ENCODE measurements at places on chromosomes 12 and 14.

GRCh38 chr12:107656302-107656701 is 29.3 kb upstream of the PWP1 start:
- no peak for DNase-seq

GRCh38 chr12:95701722-95702418 is 88.7 kb downstream of the NTN4 start:
- DNase-seq: no peak

DNA sequence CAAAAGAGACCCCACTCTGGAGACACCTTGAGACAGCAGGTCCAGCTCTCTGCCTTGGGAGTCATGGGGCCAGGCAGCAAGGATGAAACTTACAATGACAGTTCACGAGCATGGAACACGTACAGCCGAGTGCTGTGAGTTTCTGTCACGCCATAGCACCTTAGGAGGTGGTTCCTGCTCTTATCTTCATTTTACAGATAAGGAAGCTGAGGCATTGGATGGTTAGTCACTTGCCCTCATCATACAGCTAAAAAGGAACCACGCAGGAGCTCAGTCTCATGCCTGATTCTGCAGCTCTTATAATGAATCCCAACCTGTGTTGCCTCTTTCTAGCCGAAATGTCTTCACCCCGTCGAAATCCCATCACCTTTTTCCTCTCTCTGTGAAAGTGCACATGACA is 39.9 kb downstream of the C14orf132 start:
- DNase-seq: no peak

DNA sequence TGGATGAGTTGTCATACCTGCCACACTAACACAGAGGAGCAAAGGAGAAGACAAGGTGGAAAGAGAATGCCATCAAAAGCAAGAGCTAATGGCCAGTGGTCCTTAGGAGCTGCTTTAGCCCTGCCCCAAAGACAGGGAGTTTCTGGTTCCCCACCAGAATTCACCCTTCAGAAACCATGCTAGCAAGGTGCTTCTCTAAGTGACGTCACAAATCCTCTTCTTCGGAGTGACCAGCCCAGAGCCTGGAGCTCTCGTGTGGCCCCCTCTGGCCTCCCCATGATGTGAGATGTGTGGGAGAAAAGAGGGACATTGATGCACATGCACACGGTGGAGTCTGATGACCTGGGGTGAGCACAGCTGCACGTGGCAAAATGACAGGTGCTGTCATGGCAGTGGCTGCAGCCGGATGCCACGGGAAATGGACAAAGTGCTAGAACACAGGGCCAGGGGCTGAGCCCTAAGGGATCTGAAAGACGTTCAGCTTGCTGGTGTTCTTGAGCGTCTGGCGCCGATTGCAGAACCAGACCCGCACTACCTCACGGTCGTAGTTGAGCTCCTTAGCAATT is 16.9 kb upstream of the TFCP2 start:
- no peak for DNase-seq

GRCh38 chr12:114668151-114668885 is 15.7 kb downstream of the TBX3 start:
- DNase-seq: peak; percentile 61

DNA sequence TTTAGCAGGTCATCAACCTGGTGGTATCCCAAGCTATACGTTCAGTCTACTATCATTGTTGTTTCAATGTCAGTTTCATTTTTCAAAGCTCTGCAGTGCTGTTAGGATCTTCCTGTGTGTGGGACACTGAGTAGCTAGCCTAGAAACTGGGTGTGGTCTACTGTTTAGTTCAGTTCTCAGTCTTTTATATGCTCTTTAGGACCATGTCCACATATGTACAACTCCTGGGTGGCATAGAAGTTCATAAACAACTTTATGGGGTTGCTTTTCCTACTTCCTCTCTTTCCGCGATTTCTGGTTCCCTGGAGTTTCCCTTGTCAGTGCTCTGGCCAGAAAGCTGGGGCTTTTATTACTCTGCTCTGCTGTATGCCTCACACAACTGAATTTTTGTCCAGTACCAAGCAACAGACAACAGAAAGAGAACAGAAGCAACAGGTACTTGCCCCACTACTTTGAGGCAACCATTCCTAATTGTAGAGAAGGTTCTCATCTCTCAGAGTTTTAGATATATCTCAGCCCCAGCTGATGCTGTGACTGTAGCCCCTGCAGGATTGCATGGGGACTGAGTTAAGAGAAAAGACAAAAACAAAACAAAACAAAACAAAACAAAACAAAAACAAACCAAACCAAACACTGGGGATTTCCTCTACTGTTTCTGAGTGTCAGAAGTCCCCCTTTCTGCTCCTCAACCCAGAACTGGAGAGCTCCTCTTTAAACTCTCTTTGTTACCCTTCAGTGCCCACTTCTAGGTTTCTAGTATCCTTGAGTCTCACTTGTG is 30.3 kb downstream of the MIS18BP1 start:
- no peak for DNase-seq

DNA sequence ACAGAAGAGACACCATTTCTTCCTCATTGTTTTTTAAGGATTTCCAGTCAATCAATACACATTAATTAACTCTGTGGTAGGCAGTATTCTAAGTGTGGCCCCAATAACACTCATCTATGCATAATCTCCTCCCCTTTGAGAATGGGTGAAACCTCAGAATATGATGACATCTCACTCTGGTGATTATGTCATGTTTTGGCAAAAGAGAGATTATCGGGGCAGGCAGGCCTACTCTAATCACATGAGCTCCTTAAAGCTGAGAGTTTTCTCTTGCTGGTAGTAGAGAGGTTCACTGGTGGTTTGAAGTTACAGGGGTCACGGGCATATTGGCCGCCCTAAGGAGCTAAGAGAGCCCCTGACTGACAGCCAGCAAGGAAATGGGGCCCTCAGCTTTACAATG is 7.1 kb upstream of the LGMN start:
- DNase-seq: no peak

- no peak for DNase-seq
These were observed 141.6 kb upstream of the AVPR1A start for GRCh38 chr12:63292471-63293221.

All from NCI-H1092 (cell line).